ENCODE measurements at places on chromosomes 7 and 10.
A peak's percentile ranks its signal among the peaks of the same experiment; 100 is the strongest.

GRCh38 chr10:34473174-34474008 lies 341.7 kb downstream of the PARD3 start:
- DNase-seq = no peak

DNA sequence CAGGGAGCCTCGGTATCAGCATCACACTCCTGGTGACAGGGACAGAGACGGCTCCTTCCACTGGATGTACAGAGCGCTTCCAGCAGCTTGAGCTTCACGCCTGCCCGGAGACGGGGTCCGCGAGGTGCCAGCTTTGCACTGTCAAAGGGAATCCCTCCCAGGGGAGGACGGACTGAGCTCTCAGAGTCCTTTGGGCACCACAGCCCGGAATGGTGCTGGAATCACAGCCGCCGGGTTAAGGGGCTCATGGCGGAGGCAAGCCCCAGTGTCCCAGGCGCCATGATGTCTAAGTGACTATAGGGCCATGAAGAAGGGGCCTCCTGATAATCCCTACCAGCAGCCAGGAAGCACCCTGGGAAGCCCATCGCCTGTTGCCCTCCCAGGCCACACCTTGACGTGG lies 41.4 kb downstream of the PTPRN2 start:
- no peak for DNase-seq

DNA sequence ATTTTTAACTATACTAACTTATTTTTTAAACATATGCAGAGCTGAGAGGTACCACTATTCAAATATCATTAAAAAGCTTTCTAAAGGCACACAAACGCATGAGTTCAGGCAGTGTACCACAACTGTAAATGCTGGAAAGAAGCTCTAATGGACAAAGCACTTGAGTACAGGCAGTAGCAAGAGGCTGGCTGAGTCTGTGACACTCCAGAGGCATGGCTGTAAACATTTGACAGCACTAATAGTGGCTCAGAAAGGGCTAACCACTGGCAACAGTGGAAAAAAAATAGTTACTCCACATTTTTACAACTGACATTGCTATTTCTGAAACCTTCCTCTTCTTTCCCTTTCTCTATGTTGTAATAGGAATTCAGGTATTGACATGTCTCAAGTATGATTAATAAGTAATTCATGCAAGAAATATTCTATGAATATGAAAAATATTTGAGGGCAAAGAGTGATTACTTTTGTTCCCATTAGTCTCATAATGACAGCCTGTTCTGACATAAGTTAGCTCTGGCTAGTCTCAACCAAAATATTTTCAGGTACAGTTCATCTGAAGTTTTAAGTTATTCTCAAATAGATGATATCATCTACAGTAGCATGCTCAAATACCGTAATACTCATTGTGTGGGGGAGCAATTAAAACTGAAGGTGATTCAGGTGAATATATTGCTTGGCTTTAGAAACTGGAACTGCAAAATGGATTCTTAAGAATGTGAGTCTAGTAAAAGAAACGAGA lies 324.0 kb upstream of the POT1 start:
- DNase-seq = no peak

- DNase-seq = no peak
Observed at GRCh38 chr10:33521062-33521461, 186.6 kb upstream of the NRP1 start.

DNA sequence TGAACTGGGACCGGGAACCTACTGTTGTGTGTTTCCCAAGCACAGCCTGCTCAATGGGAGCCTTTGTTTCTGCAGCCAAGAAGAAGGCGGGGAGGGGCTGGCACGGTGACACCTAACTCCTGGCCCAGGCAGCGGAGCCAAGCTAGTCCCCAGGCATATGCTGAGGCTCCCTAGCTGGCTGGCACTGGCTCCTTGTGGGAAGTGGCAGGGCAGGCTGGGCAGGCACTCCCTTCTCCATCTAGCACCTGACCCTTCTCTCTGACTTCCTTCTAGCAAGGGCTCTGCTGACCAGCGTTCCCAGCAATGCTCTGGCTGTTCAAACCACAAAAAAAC lies 325.0 kb downstream of the PLXNA4 start:
- DNase-seq = peak; percentile 71

- no peak for DNase-seq
Observed at GRCh38 chr7:91198371-91198770, 65.9 kb upstream of the FZD1 start.

DNA sequence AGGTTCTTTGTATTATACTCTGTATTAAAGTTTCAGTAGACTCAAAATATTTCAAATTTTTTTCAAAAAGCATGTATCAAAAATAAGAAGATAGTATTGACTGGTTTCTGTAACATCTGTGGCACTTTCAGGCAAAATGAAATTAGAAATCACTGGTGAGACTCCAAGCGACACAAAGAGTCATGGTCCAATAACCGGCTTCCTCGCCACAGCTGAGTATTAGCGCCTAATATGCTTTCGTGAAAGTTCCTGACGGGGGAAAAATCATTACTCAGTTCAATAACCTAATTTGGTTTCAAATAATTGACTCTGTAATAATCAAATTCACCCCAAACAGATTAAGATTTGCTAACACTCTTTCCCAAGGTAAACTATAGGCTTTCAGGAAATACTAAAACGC lies 13.4 kb downstream of the TMEM209 start:
- DNase-seq = no peak

- DNase-seq = no peak
Observed at GRCh38 chr7:40243076-40243475, 108.3 kb downstream of the SUGCT start.

- DNase-seq = peak; percentile 73
Observed at GRCh38 chr7:63900394-63901203, 98.0 kb upstream of the ZNF722 start.

DNA sequence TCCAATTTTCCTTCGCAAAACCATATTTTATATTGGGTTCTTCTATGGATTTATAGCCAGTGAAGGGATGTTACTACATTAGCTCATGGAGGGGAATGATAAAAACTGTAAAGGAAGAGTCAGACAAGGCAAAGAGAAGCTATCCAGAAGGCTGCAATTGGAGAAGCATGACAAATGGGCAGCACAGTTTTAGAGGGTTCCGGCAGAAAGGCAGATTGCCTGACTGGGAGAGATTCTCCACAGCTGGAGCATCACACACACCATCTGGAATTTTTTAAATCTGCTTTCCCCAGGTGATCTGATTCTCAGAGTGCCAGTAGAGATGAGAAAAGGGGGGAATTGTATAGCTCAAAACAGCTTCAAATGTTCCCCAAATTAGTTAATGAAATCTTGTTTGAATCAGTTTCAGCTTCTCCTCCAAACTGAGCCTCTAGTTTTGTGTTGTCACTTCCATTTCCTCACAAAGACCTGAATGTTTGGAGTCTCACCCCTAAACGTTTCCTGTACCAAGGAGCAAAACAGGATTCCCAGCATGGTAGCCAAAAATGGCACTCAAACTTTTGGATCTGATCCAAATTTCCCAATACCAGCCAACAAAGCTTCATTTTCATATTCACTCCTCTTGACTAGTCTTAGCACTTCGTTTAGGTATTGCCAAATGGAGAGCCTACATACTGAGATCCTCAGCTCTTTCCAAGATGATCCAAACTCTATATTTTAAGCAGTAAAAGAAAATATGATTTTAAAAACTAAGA lies 177.5 kb downstream of the HPSE2 start:
- DNase-seq = no peak

- no peak for DNase-seq
Observed at GRCh38 chr10:107433605-107434004, 269.1 kb upstream of the SORCS1 start.

DNA sequence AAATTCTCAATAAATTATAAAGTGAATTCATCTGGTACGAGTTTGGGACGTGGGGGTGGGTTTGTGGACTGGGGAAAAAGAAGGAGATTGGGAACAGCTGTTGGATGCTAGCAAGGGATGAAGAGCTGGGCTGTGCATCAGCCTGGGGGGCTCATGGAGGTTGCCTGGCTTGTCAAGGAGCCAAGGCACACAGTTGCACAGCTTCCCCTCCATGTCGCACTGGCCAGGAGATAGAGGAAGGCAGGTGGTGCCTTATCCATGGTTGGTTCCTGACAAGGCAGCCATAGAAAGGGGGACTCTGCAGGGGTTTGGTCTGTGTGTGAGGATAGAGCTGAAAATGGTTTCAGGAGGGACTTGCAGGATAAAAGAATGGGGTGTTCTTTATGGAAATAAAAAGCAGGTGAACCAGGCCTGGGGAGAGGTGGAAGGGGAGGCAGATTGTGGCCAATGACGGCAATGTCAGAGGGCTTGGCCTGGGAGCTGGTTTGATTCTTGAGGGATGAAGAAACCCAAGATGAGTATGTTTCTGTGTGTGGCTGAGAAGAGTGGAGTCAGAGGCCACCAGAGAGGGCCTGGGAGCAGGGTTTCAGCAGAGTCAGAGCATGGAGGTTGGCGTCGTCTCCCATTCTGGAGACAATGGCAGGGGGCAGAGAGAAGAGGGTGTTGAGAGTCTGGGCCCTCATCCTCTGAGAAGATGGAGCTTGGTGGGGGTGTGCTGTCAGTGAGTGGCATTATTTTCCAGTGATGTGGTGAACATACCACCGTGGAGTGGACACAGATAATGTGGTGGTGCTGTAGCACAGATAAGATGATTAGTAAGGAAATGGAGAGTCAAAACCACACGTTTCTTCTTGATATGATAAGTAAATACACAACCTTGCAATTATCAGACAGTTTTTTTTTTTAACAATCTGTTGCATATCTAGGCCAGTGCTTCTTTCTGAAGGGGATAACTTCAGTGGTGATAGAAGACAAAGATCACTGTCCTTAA lies 108.2 kb downstream of the PTPN20 start:
- DNase-seq = no peak

DNA sequence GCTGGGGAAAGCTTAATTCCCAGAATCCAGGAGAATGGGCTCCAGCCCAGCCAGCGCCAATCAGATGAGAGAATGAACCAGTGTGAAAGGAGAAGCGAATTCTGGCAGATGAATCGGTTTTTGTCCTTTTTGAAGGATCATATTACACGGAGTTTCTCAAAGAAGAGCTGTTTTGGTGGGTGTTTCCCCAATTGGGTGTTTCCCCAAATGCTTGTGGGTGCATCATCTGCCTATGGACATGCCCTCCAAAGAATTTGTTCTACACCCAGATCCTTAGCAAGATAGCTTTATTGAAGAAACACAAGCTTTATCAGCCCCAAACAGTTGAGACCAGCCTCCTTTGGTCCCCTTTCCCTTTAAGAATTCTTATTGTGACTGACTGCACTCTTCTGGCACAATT lies 186.5 kb upstream of the GPR26 start:
- DNase-seq = no peak

DNA sequence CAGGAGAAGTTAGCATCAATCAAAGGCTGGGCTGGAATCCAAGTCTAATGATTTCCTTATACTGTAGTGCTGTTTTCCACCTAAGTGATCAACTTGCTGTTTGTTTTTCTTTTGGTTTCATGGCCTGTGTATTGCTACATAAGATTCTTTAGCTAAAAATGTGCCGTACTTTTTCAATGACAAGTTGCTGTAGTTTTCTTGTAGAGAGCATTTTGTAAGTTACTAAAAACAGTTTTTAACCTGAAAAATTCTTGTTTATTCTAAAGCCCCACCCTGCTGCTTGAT lies 1.3 kb downstream of the HELLS start:
- no peak for DNase-seq
